ENCODE measurements at places on chromosomes 3 and 15. TPM values are rescaled to one million over a fixed set of nuclear protein-coding genes. Genes with fewer than 3 reads are reported as not detected.
A peak's percentile ranks its signal among the peaks of the same experiment; 100 is the strongest.

DNA sequence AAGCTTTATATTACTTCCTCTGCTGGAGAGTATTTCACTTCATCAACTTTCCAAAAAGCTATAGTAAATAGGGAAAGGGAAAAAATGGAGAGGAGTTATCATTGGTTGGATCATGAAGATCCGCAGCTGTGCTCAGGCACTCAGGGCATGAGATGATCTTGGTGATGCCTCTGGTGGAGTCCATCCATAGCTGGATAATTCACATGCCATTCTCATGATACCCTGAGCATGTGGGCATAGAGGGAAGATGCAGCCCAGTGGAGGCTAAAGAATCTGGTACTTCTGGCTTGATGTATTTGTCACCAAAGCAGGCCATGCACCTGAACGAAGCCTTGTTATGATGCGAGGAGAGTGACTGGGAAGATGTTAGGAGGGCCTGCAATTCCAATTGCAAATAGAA, 150.2 kb downstream of the CHST2 start:
- no peak for DNase-seq

DNA sequence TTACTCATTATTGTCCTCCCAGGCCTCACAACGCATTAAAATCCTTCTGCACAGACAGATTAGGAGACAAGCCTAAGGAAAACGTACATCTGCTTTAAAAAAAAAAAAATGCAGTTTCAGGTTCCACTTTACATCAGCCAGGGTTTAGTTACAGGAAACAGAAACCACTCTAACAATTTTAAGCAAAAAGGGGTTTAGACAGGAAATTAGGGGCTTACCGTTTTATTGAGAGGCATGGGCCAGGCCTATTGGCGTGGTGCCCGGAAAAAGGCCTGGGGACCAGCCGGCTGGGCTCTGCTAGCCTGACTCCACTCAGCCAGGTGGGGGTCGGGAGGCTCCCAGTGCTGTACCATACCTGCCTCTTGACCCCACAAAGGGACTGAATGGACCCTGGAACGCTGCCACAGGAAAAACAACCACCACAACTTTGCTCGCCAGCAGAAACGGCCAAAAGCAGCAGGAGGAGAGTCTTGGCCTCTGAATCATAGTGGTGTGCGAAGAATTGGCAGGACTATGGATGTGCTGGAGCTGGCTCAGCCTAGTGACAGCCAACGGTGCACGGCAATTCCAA, 124.3 kb downstream of the CHSY1 start:
- no peak for DNase-seq

ADAMTSL3 gene
- not detected for total RNA-seq

GRCh38 chr3:134374791-134375581, 739 bp upstream of the AMOTL2 start:
- peak; percentile 86 for DNase-seq

- DNase-seq = no peak
Observed at GRCh38 chr15:89774492-89774891, 1.6 kb upstream of the MESP2 start.

DNA sequence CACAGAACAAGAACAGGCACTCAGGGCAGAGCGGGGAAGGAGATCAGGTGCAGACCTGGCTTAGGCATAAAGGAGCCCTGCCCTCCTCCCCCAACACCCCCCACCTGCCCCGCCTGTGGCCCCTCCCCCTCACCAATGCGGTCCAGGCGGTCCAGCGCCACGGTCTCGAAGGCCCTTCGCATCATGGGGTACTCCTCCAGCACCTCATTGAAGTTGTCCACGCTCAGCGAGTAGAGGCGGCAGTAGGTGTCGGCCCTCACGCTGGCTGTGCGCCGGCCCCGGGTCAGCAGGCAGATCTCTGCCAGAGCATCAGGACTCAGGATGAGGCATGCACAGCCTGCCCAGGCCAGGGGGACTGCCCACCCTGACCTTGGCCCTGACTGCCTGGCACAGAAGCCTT, 44.8 kb downstream of the HCN4 start:
- no peak for DNase-seq

DNA sequence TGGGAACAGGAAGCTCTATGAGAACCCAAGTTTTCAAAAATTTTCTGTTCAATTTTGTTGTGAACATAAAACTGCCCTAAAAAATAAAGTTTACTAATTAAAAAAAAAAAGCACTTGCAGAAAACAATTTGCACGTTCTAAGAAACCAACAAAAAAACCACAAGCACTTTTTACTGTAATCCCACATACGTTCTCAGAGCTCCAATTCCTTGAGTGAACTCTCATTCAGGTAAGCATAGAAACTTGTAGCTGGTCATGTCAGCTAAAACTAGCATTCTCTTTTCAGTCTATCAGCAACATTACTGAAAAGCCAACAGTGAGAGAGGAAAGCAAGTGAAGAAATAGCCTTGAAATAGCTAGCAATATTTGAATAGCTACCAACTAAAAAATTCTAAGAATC, 11.5 kb upstream of the TMF1 start:
- no peak for DNase-seq

CPLX3 gene
- 0.25 TPM for total RNA-seq

DNA sequence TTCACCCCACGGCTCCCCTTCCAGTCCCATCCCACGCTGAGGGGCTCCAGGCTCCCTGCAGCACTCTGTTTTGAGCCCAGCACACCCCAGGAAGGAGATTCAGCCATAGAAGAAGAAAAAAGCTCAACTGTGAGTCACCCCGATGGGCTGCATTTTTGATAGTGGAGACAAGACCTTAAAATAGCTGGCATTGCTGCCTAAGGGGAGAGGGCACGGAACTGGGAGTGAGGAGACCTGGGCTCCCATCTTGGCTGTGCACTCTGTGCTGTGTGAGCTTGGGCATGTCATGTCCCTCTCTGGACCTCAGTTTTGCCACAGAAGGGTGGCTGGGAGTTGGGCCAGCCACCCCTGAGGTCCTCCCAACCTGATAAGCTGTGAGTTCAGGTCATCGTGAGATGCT, 57.2 kb upstream of the SMAD6 start:
- no peak for DNase-seq

- peak; percentile 12 for DNase-seq
Observed at GRCh38 chr3:4314688-4315087, 11.5 kb downstream of the SETMAR start.

DNA sequence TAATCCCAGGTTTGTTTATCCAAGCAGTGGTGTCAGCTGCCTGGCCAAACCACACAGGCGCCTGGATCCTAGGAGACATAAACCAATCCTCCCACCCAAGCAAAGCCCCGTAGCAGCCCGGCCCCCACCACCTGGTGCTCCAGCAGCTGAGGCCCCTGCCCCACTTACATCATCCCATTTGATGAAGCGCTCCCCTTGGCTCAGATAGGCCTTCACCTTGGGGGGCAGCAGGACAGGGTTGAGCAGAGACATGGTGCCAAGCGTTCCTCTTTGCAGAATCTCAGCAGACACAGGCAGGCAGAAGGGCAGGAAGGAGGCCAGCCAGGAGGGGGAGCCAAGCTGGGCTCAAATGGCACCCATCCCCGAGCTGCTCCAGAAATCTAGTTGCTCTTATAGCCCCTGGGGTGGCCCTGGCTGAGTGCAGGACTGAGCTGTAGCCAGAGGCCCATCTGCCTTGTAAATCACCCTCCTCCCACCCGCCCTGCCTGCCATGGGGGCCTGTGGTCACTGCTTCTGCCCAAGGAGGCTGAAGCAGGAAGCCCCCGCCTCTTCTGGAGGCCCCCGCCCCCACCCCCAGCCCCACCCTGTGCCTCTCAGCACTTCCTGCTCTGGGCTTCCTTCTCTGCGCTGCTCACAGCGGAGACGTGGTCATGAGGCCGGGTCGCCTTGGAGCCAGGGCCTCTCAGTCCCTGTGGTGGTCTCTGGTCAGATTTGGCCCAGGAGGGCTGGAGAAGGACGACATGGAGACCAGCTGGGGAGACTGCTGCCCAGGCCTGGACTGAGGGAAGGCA, at the start of gene PLCB2:
PLCB2 (minus strand) TSS at position 515 of the 791 bp plus-strand sequence; CDS start at position 252, 263 bp downstream.
- DNase-seq = peak; percentile 48

LTF gene
- 1.1 TPM for total RNA-seq

- no peak for DNase-seq
Observed at GRCh38 chr3:114746502-114746901, 400.6 kb downstream of the ZBTB20 start.

DNA sequence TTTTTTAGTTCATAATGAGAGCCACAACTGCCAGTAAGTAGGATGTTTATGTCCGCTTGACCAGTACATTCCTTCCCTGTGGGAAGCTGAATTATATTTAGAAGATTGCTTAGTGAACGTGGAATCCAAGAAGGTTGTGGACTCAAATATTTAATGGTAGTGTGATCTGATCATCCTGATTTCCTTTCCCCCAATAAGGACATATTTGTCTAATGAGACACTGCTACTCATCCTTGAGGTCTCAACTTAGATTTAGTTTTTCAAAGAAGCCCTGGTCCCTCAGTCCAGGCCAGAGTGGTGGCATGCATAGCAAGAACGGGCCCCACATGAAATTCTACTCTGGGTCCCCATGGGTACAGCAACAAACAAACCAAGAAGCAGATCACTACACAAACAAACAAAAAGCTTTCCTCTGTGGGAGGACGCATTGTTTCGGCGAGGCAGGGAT, 60.8 kb downstream of the USP13 start:
- no peak for DNase-seq

DNA sequence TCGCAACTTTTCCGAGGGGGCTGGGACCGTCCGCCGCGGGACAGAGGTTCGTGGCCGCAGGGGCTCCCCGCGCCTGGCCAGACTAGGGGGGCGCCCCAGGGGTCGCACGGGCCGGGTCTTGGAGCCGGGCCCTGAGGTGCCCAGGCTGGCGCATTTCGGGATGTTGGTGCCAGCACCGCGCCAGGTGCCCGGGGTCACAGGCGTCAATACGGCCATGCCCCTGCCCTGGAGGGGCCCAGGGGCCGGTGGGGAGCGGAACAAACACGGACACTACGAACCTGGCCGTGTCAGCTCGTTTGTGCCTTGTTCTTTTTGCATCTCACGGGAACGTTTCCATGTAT, 366 bp downstream of the TM6SF1 start:
- no peak for DNase-seq

OR5K2 gene
- not detected for total RNA-seq

GRCh38 chr3:45595364-45596195, 1.0 kb downstream of the LIMD1 start:
- DNase-seq = no peak

- DNase-seq = no peak
Observed at GRCh38 chr3:9192248-9193025, 57.0 kb downstream of the SRGAP3 start.

DNA sequence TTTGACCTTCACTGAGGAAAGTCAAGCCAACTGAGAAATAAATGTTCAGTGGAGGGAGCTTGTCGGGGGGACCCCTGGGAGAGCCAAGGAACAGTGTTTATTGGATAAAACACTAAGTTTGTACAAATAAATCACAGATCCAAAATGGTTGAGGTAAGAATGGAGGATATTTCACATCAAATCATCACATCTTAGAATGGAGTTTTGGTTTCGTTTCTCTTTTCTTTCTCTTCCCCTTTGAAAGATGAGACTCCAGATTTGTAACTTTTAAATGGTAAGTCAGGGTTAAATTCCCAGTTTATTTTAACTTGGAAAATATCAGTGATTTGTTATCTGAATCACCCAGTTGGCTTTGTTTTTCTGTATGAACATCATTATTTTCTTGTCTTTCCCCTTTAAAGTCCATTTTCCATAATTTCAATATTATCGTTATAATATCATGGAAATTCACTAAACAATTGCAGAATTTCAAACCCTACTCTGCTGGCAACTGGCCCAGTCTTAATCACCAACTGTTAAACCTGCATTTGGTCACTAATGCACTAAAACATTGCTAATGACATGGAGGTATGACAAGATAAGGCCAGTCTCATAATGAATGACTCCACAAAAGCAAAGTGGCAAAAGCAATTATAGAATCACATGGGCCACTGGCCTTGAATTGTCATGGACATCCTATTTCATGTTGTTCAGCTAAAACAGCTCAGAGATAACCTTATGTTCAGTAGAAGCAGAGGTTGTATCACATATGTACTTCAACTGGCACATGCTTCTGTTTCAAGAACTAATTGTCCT, 295.1 kb downstream of the SHOX2 start:
- no peak for DNase-seq

GRCh38 chr3:123031051-123031450, 3.5 kb upstream of the SEMA5B start:
- DNase-seq = no peak

- no peak for DNase-seq
Observed at GRCh38 chr3:40464339-40465110, 7.4 kb downstream of the RPL14 start.

DNA sequence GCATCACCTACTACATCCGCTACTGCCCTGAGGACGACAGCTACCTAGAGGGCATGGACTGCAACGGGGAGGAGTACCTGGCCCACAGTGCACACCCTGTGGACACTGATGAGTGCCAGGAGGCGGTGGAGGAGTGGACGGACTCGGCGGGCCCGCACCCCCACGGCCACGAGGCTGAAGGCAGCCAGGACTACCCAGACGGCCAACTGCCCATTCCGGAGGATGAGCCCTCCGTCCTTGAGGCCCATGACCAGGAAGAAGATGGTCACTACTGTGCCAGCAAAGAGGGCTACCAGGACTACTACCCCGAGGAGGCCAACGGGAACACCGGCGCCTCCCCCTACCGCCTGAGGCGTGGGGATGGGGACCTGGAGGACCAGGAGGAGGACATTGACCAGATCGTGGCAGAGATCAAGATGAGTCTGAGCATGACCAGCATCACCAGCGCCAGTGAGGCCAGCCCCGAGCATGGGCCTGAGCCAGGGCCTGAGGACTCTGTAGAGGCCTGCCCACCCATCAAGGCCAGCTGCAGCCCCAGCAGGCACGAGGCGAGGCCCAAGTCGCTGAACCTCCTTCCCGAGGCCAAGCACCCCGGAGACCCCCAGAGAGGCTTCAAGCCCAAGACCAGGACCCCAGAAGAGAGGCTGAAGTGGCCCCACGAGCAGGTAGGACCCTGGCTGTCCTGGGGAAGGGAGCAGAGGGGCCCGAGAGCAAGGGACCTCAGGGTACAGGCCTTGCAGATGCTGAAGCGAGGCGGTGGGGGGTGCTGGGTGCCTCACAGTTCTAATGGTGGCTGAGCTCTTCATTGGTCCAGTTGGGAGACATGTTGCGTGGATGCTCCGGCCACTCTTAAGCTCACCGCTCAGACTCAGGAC, 168.6 kb downstream of the APBA2 start:
- no peak for DNase-seq

DUOXA1 gene
- 0.26 TPM for total RNA-seq

- DNase-seq = no peak
Observed at GRCh38 chr3:58206406-58207011, 4.3 kb downstream of the DNASE1L3 start.

DNA sequence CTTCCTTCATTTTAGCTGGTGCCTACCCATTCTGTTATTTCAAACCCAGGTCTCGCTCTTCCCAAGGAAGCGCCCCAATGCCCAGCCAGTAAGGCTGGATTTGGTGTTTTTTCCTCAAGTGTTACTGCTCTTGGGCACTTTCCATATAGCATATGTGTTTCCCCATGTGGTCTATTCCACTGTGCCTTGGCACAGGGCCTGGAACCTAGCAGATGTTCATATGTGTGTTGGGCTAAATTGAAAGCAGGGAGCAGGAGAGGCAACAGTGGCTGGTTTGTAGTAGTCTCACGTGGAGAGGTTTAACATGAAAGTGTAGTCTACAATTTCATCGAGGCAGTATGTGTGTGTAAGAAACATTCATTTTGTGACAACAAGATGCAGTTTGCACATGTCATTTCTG, 48.2 kb upstream of the TEX264 start:
- no peak for DNase-seq
